ENCODE measurements at places on chromosomes 6 and 20.

DNA sequence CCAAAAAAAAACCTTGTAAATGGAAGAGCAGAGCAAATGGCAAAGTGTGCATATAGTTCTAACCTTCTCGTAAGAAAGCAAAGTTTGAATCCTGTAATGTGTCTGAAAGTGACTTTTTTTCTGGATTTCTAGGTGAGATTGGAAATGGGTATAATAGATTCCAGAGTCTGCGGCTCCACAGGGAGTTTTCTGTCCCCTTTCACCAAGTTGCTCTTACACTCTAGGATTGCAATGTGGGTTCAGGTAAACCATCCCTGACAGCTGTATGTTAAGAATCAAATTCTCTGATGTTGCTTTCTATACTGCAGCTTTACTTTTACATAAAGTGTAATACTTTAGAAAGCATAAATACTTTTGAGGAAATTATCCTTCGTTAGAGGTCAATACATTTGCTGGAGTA lies 260.1 kb downstream of the PRL start:
- DNase-seq = no peak

DNA sequence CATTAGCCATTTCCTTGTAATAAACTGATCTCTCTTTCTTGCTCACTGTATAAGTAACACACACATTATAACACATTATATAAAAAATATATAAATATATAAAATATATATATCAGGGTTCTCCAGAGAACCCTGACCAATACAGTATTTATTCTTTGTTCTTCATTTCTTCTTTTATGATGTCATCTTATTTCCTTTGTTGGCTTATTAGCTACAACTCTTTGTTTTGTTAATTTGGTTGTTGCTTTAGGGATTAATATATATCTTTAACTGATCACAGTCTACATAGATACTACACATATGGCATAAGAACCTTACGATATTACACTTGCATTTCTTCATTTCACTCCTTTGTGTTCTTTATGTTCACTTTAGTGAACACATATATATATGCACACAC lies 14.7 kb upstream of the OPN5 start:
- DNase-seq = no peak

- DNase-seq = no peak
Observed at GRCh38 chr6:88629838-88630494, 333.5 kb downstream of the RNGTT start.

- no peak for DNase-seq
Observed at GRCh38 chr6:11368760-11369159, 136.3 kb upstream of the NEDD9 start.

DNA sequence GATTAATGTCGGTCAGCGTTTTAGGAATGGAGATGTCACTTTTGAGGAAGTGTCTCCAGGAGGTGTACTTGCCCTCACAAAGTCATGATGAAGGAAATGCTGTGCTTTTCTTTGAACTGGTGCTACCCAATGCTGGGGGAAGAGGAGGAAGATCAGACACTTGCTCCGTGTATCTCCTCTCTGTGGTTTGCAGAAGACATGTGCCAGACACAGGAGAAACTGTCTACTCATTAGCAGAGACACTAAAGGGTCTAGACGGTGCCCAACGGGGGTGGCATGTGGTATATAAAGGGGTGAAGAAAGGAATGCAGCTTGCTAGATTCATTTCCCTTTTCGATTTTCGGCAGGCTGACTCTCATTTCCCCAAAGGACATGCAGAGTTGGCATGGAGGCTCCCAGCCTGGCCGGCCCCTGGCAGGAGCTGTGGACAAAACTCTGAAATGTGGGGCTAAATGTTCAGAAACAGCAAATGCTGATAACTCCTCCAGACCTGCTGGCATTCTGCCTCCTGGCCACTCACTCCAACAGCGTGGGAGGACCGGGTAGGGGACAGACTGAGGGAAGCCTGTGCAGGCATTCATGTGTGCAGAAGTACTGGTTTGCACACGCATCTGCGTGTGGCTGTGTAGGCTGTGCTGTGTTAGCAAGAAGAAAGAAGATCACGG lies 59.6 kb upstream of the QKI start:
- DNase-seq = no peak

DNA sequence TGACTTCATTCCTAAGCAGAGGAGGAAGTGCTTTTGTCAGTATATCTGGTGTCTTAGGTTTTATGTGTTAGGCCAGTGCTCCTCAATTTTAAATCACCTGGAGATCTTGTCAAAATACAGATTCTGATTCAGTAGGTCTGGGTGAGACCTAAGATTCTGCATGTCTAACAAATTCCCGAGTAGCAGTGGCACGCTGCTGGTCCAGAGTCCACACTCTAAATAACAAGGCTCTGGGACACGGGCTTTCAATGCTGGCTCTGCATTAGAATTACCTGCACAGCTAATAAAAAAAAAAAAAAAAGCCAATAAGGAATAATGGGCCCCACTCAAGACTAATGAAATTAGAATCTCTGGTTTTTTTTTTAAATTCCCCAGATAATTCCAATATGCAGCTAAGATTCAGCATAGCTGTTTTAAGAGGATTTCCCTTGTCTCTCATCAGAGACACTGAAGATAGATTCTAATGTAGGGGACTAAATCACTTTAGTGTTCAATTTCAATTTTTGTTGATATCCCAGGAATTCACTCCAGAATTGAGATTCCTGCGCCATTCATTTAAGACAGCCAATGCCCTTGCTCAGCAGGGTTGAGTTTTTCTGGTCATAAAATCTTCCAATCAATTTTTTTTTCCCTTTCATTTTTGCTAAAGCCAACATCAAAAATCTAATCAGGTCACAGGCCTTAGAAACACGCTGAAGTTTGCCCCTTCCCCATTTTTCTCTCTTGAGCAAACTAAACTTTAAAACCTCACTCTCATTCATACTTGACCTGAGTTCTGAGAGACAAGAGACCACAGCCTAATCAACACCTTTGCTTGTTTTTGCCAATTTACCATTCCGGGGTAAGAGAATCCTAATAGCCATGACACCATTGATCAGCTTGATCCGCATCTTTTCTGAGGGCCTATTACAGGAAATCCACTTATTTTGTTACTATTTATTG lies 2.4 kb downstream of the TDP2 start:
- no peak for DNase-seq

DNA sequence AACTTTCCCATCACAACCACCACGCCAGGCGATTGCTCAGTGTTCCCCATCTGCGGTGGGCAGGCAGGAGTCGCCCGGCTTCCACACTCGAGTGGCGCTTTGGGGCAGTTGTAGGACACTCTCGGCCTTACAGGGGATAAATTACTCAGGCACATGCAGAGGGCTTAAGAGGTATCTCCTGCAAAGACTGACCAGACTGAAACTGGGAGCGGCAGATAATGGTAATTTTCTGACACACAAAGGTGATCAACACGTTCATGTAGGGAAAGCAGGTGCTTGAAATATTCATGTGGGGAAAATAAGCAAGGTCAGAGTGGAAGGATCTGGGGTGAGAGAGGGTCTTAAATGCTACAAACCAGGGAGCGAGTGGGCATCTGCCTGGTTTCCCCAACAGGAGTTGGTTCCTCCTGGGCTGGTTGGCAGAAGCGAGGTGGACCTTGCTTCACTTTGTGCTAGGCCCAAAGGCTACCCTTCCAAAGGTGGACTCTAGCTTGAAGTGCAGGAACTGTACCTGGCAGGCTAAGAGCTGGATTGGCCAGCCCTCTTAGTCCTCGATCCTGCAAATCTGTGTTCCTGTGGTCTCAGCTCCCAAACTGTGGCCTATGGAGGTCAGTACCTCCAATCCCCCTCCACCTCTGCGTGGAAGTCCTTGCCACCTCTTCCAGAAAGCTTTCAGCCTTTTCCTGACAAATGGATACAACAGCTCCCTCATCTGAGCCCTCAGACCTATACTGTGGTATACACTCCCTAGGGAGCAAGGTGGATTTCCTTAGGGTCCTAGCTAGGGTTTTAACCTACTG lies 16.7 kb downstream of the PLAGL2 start:
- DNase-seq = no peak

GRCh38 chr6:160929361-160929760 lies 62.2 kb upstream of the MAP3K4 start:
- no peak for DNase-seq

DNA sequence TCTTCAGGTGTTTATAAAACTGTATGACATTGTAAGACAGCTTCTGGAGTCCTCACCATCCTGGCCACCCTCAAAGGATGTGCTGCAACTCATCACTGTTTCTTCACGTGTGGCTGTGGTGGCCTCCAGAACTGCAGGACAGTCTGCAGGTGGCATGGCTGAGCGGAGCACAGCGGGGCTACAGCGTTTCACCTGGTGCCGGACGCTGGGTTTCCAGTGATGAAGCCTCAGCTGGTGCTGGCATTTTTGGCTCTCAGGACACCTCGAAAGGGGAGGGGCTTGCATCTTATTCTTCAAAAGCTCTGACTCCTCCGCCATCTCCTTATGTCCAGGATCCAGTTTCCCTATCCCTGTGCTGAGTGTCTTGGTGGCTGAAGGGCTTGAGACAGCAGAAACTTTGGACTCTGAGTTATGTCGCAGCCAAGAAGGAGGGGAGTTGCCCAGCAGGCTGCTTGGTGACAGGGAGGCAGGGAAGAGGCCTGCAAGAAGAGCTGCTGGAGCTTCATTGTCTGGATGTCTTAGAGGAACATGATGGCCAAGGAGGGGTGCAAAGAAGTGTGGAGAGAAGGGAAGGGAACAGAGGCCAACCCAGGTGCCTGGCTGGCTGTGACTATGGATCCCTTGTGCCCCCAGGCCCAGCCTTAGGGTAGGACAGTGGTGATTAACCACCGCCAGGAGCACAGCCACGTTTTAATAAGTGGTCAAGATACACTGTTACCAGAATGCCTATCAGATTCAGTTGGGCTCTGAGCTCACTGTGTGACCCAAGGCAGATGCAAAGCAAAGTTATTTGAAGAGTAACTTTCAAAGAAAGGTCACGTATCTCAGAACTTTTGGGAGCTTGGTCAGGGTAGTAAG lies 58.7 kb downstream of the GTF2H5 start:
- no peak for DNase-seq

DNA sequence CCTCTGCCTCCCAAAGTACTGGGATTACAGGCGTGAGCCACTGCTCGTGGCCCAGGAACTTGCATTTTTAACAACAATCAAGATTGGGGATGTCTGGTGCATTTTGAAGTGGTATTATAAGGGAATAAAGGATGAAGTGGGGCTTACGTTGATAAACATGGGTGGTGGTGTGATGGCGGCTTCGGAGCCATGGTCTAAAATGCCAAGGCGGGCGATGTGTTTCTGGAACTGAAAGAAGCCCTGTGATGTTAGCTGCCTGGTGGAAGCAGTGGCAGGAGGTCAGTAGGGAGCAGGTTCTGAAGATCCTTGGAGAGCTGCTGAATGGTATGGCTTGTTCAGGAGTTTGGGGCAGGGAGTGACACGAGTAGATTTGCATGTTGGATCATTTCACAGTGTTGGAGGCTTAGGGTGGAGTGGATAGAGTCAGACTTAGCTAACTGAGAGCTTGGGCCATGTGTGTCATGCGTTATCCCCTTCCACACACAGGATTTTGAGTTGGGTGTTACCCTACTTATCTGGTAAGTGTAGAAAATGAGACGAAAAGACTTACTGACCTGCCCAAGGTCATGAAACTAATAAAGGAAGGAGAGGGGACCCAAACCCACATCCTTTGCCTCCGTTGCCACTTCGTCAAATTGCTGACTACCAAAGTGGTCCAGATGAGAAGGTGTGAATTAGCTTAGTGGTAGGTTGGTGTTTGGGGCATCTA lies 1.5 kb downstream of the NELFCD start:
- DNase-seq = no peak

DNA sequence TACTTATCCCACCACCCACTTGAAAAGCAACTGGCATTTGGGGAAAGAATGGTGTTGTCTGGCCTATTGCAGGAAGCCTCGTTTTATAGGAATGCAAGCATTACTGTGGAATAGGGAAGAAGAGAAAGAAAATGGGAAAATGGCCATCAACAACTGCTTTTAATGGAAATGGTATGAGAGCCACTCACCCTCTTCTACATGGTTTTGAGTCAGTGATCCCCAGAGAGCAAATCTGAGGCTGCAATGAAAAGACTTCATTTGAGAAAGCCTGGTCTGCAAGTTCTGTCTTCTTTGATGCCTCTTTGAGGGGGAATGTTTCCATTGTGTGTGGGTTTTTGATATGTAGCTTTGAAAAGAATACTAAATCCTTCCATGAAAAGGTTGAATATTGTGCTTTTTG lies 172.3 kb upstream of the HDDC2 start:
- no peak for DNase-seq

- no peak for DNase-seq
Observed at GRCh38 chr6:94751641-94752329, 825.5 kb upstream of the MANEA start.

DNA sequence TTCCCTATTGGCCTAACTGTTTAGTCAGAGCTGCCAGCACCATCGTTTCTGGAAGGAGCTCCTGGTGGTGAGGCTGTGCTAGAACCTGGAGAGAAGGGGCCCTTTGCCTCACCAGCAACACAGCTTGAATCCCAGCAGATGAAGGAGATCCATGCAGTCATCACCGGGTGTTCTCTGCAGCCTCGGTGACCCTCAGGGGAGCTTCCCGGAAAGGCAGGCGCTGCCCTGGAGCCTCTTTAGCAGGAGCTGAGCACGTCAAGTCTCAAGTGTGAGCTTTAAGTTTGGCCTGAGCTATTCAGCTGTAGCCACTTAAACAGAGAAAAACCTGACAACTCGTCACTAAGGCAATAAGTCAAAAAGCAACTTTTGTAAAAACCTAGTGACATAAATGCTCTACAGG lies 181.2 kb upstream of the FOXQ1 start:
- no peak for DNase-seq

DNA sequence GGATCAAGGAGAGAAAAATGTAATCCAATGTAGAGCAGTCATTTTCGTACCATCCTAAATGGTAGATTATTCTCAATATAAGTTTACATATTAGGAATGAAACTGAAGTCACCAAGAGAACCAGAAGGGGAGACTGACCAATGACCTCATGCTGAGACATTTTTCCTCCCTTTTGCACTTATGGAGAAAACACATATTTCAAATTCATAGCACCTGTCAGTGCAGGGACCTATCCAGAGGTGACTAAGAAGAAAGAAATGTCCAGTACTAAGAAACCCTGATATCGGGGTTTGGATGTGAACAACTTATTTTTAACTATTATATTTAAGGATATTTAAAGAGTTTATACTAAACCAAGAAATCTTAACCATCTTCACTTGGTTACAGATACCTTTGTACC lies 16.6 kb upstream of the LYRM2 start:
- DNase-seq = no peak

DNA sequence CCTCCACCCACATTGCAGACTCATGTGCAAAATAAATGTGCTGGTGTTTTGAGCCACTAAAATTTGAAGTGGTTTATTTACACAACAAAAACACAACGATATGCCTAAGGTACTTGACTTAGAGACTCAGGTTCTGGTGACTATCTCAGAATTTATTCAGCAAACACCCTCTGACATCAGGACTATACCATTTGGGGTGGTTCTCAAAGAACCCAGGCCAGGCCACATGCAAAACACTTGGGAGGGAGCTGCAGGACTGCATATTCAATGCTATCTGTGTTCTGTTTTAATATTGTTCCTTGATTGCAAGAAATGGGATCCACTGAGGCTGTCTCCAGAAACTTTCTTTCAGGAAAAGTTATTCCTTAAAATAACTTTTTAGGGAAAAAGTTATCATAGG lies 91.6 kb downstream of the LINC00237 start:
- no peak for DNase-seq

GRCh38 chr6:28710466-28711191 lies 184.9 kb downstream of the GPX5 start:
- no peak for DNase-seq

GRCh38 chr20:51696304-51697071 lies 71.7 kb downstream of the ATP9A start:
- no peak for DNase-seq

Measured in central memory CD8-positive, alpha-beta T cell (primary cell).